ENCODE measurements at places on chromosomes 13 and 19.

- no peak for DNase-seq
Measured at GRCh38 chr13:73288596-73288995, 229.8 kb downstream of the KLF5 start.

DNA sequence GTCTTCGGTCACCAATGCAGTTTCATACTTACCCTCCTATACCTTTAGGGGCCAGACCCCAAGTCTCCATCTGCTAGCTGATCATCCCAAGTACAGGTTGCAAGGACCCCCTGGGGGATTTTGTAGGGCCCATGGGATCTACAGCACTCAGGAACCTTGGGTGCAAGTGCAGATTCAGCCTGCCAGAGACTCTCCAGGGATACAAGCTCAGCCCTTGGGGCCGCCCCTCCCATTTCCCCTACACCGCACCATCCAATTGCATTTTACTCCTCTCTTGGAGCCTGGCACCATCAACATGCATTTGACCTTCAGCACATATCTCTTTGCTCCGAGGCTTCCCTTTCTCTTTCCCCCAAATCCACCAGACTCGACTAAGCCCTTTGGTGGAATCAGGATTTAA is 154.7 kb upstream of the ZNF536 start:
- DNase-seq = no peak

DNA sequence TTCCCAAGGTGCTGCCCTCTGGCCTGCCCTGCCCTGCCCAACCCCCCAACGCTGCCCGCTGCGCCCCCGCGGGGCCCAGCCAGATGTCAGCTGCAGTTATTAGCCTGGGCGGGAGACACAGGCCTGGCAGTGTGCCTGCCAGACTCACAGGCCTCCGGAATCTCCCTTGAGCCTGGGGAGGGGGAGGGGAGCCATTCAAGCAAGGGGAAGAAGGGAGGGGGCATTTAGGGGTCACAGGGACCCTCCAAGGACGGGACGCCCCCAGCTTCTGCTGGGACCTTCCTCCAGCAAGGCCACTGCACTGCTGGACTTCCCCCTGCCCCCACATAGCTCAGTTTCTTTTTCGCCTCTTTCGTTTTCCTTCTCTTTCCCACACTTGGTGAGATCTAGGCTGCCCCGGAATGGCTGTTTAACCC is 2.6 kb upstream of the JUNB start:
- no peak for DNase-seq

GRCh38 chr13:89695343-89696257 is 1651.9 kb upstream of the MIR17HG start:
- DNase-seq = peak; percentile 26

- no peak for DNase-seq
Measured at GRCh38 chr13:27953676-27954405, 15.3 kb downstream of the CDX2 start.

DNA sequence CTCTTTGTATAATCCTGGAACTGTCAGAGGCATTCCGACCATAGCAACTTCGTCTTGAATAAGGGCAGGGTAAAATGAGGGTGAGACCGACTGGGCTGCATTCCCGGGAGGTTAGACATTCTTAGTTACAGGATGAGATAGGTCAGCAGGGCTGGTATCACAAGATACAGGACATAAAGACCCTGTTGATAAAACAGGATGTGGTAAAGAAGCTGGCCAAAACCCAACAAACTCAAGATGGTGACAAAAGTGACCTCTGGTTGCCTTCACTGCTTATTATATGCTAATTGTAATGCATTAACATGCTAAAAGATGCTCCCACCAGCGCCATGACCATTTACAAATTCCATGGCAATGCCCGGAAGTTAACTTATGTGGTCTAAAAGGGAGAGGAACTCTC is 27.7 kb upstream of the MBNL2 start:
- DNase-seq = no peak

- no peak for DNase-seq
Measured at GRCh38 chr19:5281588-5281987, 59.0 kb downstream of the PTPRS start.

- no peak for DNase-seq
Measured at GRCh38 chr13:64680739-64681138, 2549.4 kb downstream of the PCDH9 start.

GRCh38 chr19:49881672-49882394 is 4.3 kb downstream of the TBC1D17 start:
- no peak for DNase-seq

- no peak for DNase-seq
Measured at GRCh38 chr13:45109102-45109720, 11.1 kb upstream of the GTF2F2 start.

DNA sequence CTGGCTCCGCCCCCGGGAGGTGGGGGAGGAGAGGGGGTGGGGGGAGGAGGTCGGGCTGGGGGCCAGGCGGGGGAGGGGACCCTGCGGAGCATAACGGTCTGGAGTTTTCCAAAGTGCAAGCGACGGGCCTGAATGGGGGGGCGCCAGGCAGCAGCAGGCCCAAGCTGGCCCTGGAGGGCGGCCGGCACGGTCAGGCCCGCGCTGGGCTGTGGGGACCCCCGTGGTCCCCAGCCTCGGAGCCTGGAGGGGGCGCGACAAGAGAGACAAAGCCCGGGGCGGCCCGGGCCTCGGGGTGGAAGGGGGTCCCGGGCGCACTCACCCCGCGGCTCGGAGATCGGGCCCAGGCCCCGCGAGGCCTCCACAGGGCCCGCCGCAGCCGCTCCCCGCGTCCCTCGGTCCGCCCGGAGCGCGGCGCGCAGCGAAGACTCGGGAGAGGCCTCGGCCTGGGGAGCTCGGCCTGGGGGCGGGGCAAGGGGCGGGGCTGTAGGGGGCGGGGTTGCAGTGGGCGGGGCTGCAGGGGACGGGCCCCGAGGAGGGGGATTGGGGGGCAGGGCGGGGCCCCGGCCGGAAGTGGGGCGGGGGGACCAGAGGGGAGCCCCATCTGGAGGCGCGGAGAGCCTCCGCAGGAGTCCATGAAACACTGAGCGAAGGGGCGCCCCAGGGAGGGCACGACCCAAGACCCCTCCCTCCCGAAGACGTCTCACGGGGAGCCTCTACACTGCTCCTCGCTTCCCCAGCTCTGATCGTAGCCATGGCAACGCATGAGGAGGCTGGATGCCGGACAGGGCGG is 47.6 kb downstream of the PTPRS start:
- DNase-seq = no peak

- no peak for DNase-seq
Measured at GRCh38 chr13:111404746-111405145, 84.3 kb downstream of the TEX29 start.

- no peak for DNase-seq
Measured at GRCh38 chr13:113207890-113208420, 514 bp downstream of the PCID2 start.

GRCh38 chr13:100535426-100536135 is 53.0 kb downstream of the GGACT start:
- no peak for DNase-seq
